Uterus (tissue), 4 donors: ENCODE measurements at places on chromosomes 2 and 18. TPM values are rescaled to one million over a fixed set of nuclear protein-coding genes. Genes with fewer than 3 reads are reported as not detected.
A peak's percentile ranks its signal among the peaks of the same experiment; 100 is the strongest.

Gene SERPINB4
- not detected for total RNA-seq

Gene TFPI
- 88.5 TPM for total RNA-seq

DNA sequence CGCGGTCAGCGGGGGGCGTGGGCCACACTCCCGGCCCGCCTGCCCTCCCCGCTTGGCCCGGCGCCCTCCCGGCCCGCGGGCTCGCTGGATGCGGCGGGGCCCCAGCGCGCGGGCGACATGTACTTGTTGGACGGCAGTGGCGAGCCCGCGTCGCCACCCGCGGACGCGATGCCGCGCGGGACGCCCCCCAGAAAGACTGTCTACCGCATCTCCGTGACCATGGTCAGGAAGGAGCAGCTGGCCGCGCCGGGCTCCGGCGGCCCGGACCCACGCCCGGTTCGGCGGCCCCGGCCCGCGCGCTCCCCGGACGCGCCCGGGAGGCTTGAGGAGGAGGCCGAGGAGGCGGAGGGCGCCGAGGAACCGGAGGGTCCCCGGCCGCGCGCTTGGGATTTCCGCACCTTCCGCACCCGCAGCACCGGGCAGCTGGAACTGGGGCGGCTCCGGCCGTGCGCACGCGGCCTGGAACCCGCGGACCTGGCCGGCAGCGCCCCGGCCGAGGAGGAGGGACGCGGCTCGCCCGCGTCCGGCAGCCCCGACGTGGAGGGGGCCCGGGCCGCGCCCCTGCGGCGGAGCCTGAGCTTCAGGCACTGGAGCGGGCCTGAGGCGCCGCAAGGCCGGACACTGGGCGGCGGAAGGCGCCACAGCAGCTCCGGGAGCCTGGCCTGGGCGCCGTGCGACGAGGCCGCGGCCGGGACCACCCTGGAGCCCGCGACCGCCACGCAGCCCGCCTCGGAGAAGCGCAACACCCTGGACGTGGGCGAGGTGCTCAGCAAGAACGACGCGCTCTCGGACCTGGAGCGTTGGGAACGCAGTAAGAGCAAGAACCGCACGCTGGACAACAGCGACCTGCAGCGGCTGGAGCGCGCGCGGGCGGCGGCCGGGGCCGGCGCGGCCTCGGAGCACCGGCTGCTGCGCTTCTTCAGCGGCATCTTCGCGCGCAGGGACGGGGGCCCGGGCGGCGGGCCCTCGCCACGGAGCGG, 176.4 kb downstream of the AGAP1 start:
- H3K4me3 ChIP-seq = peak overlapping the region; percentile 51
- H3K36me3 ChIP-seq = no peaks in the 10 kb centered on the region
- no peaks in the 10 kb centered on the region for H3K4me1 ChIP-seq
- H3K27me3 ChIP-seq = no peaks in the 10 kb centered on the region
- peak overlapping the region; percentile 56 for H3K27ac ChIP-seq

DNA sequence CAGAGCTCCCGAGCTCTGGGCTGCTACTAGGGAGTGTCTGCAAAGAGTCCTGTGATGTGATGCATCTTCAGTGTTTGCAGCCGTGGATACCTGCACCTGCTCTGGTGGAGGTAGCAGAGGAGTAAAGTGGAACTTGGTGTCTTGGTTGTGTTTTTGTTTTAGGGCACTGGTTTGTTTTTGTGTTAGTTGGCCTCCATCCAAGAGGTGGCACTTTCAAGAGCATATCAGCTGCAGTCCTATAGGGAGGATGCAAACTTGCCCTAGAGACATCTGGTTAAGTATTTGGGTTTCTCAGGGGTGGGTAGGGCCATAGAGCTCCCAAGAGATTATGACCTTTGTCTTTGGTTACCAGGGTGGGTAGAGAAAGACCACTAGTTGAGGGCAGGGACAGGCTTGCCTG, 1249.0 kb upstream of the FAM98A start:
- no peak overlapping the region for H3K27ac ChIP-seq
- H3K27me3 ChIP-seq = no peaks in the 10 kb centered on the region
- no peaks in the 10 kb centered on the region for H3K36me3 ChIP-seq
- H3K4me1 ChIP-seq = no peaks in the 10 kb centered on the region

DNA sequence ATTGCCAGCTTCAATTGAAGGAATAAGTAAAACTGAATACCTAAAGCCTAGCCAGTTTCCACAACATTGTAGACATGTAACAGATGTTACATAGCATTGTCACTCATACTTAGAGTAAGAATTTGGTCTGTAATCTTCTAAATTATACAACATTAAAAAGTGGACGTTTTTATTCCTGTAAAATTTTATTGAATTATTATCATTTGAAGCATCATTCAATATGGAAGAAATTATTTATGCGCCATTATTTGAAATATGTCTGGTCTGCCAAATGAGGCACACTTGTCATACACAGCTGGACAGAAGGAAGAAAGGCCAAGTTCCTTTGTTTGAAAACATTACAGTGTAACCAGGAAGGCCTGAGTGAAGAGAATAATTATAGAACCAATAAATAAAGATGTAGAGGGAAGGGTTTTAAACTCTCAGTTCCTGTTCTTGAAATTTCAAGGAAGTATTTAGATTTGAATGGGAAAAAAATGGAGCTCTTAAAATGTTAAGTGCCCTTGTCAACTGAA, 575.5 kb downstream of the LRRTM4 start:
- no peaks in the 10 kb centered on the region for H3K36me3 ChIP-seq
- H3K27me3 ChIP-seq = no peaks in the 10 kb centered on the region
- no peak overlapping the region for H3K27ac ChIP-seq

DNA sequence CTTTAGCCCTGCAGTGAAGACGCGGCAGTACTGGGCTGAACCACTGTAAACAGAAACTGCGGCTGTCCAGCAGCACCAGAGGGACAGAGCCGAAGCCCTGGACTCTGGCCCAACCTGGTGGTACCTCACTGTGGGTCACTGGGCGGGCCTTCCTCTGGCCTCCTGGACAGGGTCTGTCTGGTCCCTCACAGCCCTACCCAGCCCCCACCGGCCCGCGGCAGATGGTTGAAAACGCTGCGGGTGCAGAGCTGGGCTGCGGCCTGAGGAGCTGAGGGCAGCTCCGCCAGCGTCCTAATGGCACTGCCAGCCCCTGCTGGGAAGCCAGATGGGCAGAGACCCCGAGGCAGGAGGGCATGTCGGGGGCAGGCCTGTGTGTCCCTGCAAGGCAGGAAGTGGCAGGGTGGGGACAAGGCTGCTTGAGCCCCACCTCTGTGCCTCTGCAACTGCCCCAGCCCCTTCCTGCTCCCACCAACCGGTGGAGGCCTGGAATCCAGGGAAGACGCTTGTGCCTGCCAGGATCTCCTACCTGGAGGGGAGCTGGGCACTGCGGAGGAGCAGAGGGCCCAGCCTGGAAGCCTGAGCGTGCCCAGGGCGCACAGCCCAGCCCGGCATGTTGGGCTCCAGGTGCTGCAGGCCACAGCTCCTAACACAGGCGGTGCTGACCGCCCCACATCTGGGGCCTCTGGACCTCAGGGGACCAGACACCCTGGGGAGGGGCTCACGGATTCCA, 36.3 kb downstream of the HS6ST1 start:
- H3K36me3 ChIP-seq = no peaks in the 10 kb centered on the region
- DNase-seq = no peak
- H3K4me1 ChIP-seq = no peaks in the 10 kb centered on the region
- peak overlapping the region; percentile 42 for H3K27ac ChIP-seq
- H3K4me3 ChIP-seq = no peak overlapping the region

GRCh38 chr2:159617646-159618045, 1.3 kb upstream of the BAZ2B start:
- H3K4me3 ChIP-seq = peak overlapping the region; percentile 56
- no peaks in the 10 kb centered on the region for H3K27me3 ChIP-seq
- peak overlapping the region; percentile 99 for H3K27ac ChIP-seq
- no peak for DNase-seq
- H3K36me3 ChIP-seq = no peaks in the 10 kb centered on the region
- H3K4me1 ChIP-seq = no peaks in the 10 kb centered on the region
